ENCODE measurements at places on chromosomes 2 and 18.
A peak's percentile ranks its signal among the peaks of the same experiment; 100 is the strongest.

- peak; percentile 27 for DNase-seq
Measured at GRCh38 chr2:127826047-127826446, 15.1 kb upstream of the WDR33 start.

DNA sequence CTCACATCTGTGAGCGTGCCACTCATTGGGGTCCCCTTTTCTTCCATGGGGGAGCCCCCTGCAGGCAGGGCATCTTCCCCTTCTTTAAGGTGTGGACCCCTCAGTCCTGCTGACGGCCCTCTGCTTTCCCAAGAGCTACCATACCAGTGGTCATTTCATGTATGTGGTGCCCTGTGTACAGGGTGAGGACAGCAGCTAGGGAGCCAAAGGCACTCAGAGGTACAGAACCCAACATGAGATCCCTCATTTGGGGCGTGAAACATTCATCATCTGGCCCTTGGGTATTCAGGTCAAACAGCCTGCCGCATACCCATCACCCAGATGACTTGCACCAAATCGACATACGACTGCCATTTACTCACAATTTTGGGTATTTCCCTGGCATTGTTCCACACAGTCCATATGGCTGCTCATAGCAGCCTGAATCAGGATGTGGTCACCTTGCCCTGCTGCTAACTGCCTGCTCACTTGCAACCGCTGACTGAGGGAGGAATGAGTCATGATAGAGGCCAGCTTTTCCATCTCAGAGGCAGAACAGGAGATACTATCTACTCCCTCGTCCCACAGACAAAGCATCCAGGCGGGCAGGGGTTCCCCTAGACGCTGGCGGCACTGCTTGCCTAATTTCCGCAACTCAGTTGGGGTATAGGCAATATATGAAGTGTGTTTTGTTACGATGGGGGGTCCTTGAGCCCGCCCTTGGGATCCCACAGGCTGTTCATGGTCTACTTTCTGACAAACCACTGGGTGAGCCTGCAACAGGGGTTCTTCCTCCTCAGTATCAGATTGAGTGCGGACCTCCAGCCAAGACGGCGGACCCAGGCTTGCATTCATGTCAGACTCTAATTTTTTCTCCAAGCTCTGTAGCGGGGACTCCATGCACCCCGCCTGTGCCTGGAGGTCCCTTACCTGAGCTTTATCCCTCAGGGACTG, 228.6 kb downstream of the SATB2 start:
- no peak for DNase-seq

GRCh38 chr2:222074674-222075073, 224.1 kb downstream of the PAX3 start:
- no peak for DNase-seq

GRCh38 chr2:104286841-104287240, 567.1 kb upstream of the POU3F3 start:
- DNase-seq: no peak

Measured in amniotic epithelial cell (primary cell).